Effector memory CD8-positive, alpha-beta T cell (primary cell): ENCODE measurements at places on chromosomes 1 and 21.

DNA sequence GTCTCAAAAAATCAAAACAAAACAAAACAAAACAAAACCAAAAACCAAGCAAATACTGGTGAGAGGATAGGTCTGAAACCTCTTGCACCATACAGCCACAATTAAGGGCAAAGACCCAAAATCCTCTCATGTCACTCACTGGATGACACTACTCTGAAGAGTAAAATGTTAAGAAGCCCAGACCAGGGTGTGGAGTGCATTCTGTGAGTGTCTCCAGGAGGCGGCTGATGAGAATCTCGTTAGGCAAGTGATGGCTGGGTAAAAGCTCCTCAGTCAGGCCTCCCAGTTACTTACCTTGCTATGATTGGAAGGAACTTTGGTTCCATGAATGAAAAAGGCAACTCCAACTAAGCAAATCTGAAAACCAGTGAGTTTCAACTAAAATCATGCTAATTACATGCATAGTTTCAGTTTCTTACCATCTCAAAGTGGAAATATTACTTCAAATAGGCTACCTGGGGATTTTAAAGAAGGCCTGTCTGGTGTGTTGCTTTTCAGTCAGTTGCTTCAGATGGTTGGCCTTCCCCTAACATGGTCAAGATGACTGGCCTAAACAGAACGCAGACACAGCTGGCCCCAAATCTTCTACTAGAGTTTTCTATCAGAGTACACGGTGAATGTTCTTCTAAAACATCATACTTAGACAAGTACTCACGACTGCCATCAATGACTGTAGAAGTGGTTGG, 95.1 kb downstream of the KIAA0319L start:
- no peak for DNase-seq
- H3K4me3 ChIP-seq = no peak overlapping the region
- H3K27me3 ChIP-seq = no peaks in the 10 kb centered on the region
- peak overlapping the region; percentile 61 for H3K27ac ChIP-seq
- H3K36me3 ChIP-seq = peaks cover 11% of the 10 kb centered on the region

DNA sequence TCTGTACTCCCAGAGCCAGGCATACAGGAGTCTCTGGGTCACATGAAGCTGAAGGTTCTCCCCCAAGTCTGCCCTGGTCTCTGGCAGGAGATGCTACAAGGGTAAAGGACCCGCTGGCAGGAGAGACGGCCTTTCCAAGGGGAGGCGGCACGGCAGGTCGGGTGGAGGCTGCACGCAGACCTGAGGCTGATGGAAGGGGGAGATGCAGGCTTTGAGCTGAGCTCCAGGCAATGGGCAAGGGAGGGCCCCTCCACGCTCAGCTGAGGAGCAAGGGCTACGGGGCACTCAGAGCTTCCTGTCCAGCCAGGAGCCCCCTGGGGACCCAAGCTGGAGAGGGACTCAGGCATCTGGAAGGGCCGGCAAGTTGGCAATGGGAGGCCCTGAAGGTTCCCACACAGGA, 50.3 kb downstream of the MEGF6 start:
- H3K27ac ChIP-seq = no peak overlapping the region
- no peak overlapping the region for H3K4me3 ChIP-seq
- H3K27me3 ChIP-seq = peaks cover 25% of the 10 kb centered on the region
- no peaks in the 10 kb centered on the region for H3K4me1 ChIP-seq

DNA sequence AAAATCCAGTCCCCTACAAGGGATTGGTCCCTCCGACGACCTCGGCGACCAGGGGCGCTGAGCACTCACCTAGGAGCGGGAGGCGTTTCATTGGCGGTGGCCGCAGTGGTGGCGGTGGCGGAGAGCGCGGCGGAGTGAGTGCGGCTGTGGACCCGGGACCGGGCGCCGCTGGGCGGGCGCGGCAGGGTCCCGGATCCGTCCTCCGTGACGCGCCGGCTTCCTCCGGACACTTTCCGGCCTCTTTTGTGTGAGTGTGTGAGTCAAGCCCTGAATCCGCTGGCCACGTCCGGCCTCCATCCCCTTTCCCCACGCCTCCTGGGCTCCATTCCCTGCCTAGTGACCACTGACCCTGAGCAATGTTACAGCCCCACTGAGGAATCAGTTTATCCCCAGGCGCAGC, at the start of gene ADGRL4:
TSS of gene ADGRL4 (minus strand) at position 167 of the 400 bp plus-strand sequence. CDS start at position 91, 76 bp downstream.
- DNase-seq = no peak
- H3K4me3 ChIP-seq = no peak within 1 kb of the TSS
- no peaks in the 10 kb centered on the region for H3K4me1 ChIP-seq
- H3K27me3 ChIP-seq = no peaks in the 10 kb centered on the region

GRCh38 chr1:2474933-2475371, 1.1 kb upstream of the PLCH2 start:
- no peak overlapping the region for H3K4me3 ChIP-seq
- H3K27me3 ChIP-seq = no peaks in the 10 kb centered on the region
- H3K4me1 ChIP-seq = no peaks in the 10 kb centered on the region
- no peak overlapping the region for H3K27ac ChIP-seq
- H3K36me3 ChIP-seq = peaks cover 2% of the 10 kb centered on the region

DNA sequence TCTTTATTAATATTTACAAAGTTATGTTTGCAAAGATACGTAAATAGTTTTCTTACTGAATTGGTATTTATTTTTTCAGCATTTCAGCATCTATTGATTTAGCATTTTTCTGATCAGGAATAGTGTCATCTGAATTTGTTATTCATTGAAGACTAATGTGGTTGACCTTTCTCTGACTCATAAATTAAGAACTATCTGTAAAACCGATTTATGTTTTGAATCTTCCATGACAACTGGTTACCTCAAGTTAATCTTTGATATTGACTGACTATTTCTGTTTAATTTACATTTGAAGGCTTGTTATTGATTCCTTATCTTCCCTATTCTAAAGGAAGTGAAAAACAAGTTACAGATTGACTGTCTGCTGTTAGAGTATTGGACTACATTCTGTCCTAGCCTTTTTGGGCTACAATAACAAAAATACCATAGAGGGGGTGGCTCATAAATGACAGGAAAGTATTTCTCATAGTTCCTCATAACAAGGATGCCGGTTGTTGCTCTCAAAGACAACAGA, 1131.4 kb downstream of the PLA2G4A start:
- no peaks in the 10 kb centered on the region for H3K36me3 ChIP-seq
- no peaks in the 10 kb centered on the region for H3K4me1 ChIP-seq
- DNase-seq = no peak
- no peaks in the 10 kb centered on the region for H3K27me3 ChIP-seq
- H3K27ac ChIP-seq = no peak overlapping the region
- no peak overlapping the region for H3K4me3 ChIP-seq

GRCh38 chr1:241848686-241849344, 811 bp downstream of the EXO1 start:
- peak overlapping the region; percentile 98 for H3K4me3 ChIP-seq
- no peaks in the 10 kb centered on the region for H3K27me3 ChIP-seq
- peaks cover 7% of the 10 kb centered on the region for H3K36me3 ChIP-seq
- peak overlapping the region; percentile 98 for H3K27ac ChIP-seq
- H3K4me1 ChIP-seq = peaks cover 11% of the 10 kb centered on the region

- H3K4me1 ChIP-seq = no peaks in the 10 kb centered on the region
- DNase-seq = no peak
Measured at GRCh38 chr1:36696261-36696940, 213.7 kb upstream of the CSF3R start.

GRCh38 chr1:61102041-61102440, 19.7 kb downstream of the NFIA start:
- no peak overlapping the region for H3K4me3 ChIP-seq
- H3K4me1 ChIP-seq = no peaks in the 10 kb centered on the region
- DNase-seq = no peak
- H3K36me3 ChIP-seq = no peaks in the 10 kb centered on the region
- no peaks in the 10 kb centered on the region for H3K27me3 ChIP-seq

DNA sequence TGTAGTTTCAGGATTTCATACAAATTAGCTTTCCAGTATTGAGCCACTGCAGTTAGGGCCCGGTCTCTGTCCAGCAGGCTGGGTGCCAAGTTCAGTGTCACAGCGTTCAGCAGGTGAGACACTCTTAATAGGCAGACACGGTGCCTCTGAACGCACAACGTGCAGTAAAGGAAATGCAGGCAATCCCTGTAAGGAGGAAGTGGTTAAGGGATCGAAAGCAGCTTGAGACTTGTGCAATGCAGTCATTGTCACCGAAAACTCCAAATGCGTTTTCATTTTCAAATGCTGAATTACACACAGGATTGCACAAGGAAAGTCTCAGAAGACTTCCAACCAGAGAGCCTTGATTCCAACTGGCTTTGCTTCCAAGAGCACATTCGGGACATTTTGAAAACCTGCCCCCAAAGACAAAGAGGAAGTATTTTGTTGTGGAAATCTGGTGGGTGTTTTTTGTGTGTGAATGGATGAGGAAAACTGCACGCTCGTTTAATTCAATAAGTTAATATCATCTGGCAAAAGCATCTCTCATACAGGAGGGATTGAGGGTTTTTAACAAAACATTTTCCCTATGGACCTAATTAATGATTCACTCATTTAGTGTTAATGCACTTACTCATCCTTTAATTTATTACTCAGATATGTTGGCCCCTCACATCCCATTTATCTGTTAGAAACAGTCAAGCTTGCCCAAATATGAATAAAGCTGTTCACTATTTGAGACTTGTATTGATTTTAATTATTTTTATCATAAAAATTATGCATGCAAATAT, 61.6 kb downstream of the PTGS2 start:
- H3K27ac ChIP-seq = peak overlapping the region; percentile 88
- no peaks in the 10 kb centered on the region for H3K36me3 ChIP-seq
- no peaks in the 10 kb centered on the region for H3K27me3 ChIP-seq

DNA sequence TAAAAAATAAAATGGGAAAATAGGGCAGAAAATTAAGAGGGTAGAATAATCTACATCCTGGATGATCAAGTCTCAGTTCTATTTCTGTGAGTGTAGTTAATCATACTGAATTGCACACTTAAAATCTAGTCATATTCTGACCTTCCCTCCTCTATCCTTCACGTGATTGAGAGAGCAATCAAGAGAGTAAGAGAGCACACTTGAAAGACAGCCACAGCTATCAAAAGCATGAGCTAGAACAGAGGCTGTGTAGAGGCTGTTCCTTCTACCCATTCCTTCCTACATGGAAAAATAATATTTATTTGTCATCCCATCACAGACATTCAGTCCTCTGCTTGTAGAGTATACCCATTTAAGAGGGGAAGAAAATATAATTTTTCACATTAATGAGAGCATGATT, 52.4 kb downstream of the PHC2 start:
- H3K27me3 ChIP-seq = peaks cover 46% of the 10 kb centered on the region
- peaks cover 12% of the 10 kb centered on the region for H3K4me1 ChIP-seq
- H3K36me3 ChIP-seq = no peaks in the 10 kb centered on the region
- no peak overlapping the region for H3K27ac ChIP-seq
- no peak for DNase-seq

DNA sequence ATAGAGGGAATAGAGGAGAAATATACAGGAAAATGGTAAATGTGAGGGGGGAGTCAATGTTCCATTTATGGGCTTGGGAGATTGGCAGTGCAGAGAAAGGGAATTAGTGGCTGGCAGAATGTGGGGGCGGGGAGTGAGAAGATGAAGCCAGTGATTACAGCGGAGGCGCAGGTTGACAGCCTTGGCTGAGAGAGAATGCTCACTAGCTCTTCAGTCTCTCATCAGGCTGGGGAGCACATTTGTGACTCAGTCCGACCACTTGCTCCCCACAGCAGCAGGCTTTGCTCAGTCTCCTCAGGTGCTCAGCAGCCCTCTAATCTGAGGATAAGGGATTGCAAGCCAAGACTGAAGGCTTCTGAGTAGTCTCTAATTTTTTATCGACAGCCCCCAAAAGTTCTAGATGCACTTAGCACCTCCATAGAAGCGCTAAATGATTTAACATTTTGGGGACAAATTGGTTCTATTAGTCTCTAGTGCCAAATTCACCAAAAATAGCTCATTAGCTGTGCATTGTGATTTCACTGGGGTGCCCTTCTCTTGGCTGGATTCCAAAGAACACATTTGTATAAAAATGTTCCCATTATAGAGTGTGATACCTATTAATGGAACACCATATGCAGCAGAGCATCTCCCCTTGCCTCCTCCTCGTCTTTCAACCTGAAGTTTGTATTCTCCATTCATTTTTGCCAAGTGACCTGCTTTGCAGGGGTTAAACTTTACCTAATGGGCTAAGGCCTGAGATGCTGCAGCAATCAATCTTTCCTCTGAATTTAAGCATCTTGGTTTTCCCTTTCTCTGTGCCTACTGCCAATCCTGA, 191.8 kb downstream of the ZNF326 start:
- no peaks in the 10 kb centered on the region for H3K4me1 ChIP-seq
- H3K27me3 ChIP-seq = no peaks in the 10 kb centered on the region
- H3K27ac ChIP-seq = no peak overlapping the region
- no peak overlapping the region for H3K4me3 ChIP-seq
- DNase-seq = no peak

DNA sequence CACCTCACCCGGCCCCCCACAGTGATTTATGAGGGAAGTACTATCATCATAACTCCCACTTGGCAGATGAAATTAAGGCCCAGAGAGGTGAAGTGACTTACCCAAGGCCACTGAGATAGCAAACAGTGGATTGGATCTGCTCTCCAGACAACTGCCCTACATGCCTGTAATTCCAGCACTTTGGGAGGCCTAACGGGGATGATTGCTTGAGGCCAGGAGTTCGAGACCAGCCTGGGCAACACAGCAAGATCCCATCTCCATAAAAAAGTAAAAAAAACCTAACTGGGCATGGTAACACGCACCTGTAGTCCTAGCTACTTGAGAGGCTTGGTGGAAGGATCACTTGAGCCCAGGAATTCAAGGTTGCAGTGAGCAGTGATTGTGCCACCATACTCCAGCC, 14.2 kb upstream of the RNF19B start:
- no peak overlapping the region for H3K27ac ChIP-seq
- DNase-seq = no peak
- H3K27me3 ChIP-seq = peaks cover 6% of the 10 kb centered on the region
- H3K4me3 ChIP-seq = no peak overlapping the region
- H3K36me3 ChIP-seq = peaks cover 7% of the 10 kb centered on the region

DNA sequence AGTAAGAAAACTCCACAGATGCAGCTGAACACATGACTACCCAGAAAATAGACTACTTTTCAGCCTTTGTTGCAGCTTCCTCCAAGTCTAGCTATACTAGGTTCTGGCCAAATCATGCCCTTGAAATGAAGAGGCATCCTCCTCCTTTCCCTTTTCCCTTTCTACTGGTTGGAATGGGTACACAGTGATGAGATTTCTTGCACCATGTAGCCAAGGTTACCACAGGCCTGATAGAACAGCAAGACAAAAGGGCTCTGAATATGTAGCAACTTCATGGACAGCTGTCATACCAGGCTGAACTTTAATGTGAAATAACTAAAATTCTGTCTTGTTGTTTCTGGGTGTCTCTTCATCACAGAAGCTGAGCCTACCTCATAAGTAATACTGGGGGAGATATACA, 146.5 kb downstream of the PDE4B start:
- peaks cover 9% of the 10 kb centered on the region for H3K27me3 ChIP-seq
- H3K36me3 ChIP-seq = no peaks in the 10 kb centered on the region
- H3K27ac ChIP-seq = no peak overlapping the region
- H3K4me3 ChIP-seq = no peak overlapping the region

GRCh38 chr1:109529881-109530456, 9.7 kb upstream of the GPR61 start:
- peaks cover 13% of the 10 kb centered on the region for H3K4me1 ChIP-seq
- H3K36me3 ChIP-seq = peaks cover 10% of the 10 kb centered on the region
- peaks cover 9% of the 10 kb centered on the region for H3K27me3 ChIP-seq
- no peak overlapping the region for H3K4me3 ChIP-seq
- no peak for DNase-seq
